HuH-7 (cell line): ENCODE measurements at places on chromosomes 1 and 21.
A peak's percentile ranks its signal among the peaks of the same experiment; 100 is the strongest.

DNA sequence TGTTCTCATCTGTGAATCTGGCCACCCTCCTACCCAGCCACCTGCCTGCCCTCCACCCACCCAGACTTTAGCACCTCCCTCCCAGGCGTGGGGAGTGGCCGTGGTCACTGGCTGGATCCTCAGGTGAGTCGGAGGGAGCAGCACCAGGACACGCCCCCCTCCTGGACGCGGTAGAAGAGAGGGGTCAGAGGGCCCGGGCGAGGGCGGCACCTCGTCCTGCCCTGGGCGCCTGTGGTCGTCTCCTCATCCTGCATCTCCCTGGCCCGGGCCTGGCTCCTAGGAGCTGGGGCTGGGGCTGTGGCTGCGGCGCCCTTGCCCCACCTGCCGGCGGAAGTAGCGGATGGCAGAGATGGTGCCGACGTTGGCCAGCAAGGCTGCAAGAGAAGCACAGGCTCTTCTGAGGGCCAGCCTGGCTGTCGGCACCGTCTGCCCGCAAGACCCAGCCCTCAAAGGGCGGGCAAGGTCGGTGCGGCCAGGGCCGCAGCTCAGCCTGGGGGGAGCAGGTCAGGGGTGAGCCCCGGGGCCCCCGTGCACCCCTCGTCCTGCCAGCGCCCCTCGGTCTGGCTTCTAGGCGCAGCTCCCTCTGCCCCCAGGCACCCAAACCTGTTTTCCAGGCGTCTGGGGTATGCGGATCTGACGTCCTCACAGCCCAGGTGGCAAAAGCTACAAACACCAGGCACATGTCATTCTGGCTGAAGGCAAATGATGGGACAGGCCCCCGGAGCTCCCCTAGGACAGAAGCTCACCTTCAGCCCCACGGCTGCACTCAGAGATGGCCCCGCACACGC lies 5.8 kb downstream of the PERM1 start:
- DNase-seq = peak; percentile 91

GRCh38 chr1:9505143-9505542 lies 34.1 kb upstream of the SLC25A33 start:
- no peak for DNase-seq

DNA sequence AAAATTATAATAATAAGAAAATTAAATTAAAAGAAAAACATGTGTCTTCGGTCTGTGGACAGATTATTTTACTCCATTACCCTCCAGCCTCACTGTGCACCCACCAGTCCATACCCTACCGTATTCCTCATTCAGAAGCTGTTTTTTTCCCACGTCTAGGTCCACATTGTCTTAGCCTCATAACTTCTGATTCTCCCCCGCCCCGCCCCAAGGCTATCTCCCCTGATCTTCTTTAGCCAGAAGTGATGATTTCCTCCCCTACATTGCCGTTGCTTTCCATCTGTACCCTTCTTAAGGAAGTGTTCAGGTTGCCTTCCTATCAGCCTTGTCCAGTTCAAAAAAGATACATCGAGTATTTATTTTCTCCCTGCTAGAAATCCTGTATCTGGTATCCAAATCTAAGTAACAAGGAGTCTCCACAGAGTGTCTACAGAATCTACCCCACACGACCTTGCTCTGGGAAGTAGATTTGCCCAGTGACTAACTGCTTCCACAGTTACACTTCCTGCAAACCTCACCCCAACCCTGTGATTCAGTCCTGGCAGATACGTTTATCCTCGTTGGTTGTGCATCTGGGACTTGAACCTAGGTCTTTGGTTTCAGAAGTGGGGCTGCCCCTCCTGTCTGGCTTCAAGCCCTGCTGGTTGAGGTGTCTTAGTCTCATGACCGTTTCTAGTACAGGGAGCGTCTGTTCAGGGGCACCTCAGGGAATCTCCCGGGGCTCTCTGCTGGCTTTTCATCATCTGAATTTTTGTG lies 470.2 kb downstream of the CAMTA1 start:
- no peak for DNase-seq

DNA sequence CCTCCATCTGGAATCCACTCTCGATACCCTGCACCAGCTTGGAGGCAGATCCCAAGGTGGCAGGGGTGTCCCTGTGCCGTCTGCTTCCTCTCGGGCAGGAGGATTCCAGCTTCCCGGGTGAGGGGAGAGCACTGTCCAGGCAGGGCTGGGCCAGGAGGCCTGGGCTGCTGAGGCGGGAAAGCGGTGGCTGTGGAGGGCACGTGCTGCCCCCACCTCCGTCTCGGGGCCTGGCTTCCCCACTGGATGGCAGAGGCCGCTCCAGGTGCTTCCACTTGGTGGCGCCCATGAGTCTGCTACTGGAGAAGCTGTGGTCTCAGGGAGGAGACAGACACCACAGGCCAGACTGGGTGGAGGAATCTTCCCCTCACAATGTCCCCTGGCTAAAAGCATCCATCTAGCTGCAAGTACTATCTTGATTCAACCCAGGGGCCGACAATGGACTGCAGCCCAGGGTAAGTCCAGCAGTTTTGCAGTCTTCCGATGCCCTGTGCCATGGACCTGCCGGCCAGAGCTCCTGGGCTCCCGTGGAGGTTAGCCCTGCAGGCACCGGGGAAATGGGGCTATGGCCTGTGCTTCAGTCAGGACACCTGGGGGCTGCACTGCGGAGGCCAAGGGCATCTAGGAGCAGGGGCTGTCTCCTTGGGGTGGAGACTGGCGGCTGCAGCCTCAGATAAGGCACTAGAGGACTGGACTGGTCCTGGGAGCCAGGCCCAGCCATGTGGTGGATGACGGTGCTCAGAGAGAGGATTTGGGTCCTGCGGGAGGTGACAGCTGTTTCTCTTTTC lies 41.3 kb upstream of the EIF4G3 start:
- peak; percentile 77 for DNase-seq

DNA sequence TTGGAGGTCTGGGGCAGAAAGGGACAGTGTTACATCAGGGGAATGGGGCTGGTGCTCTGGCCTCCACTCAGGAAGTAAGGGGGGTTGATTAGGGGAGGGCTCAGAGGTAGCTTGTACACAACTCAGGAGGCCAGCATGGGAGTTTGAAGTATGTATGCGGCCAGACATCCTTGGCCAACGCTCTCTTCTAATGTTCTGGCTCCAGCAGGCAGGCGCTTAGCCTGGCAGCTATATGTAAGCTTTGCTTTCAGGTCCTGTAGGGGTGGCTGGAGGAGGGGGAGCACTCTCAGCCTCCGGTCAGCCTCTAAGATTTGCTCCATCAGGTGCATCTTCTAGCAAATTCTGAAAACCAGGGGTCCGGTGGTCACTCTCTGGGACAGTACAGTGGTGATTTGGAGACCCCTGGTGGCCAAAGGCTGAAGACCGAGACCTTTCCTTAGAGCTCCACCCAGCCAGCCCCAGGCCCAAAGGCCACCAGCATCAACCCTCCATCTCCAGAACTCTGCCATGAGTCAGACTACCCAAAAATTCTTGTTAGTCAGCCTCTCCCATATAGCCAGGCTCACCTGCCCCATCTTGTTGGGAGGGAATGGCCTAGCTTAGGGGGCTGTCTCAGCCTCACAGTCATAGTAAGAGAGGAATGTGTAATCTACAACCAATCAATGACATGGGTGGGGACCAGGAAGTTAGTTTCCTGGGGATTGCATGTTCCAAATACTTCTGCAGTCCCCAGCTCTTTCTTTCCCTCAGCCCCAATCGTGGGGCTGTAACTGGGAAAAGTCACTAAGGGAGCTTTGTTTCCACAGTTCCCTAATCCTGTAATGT lies 9.7 kb upstream of the COL8A2 start:
- DNase-seq = peak; percentile 79

GRCh38 chr1:155128755-155129473 lies 1.2 kb downstream of the EFNA1 start:
- DNase-seq = peak; percentile 49

GRCh38 chr1:155184835-155185782 lies 11.5 kb downstream of the TRIM46 start:
- DNase-seq = no peak

- no peak for DNase-seq
Measured at GRCh38 chr1:171217658-171218443, 30.4 kb upstream of the FMO1 start.

DNA sequence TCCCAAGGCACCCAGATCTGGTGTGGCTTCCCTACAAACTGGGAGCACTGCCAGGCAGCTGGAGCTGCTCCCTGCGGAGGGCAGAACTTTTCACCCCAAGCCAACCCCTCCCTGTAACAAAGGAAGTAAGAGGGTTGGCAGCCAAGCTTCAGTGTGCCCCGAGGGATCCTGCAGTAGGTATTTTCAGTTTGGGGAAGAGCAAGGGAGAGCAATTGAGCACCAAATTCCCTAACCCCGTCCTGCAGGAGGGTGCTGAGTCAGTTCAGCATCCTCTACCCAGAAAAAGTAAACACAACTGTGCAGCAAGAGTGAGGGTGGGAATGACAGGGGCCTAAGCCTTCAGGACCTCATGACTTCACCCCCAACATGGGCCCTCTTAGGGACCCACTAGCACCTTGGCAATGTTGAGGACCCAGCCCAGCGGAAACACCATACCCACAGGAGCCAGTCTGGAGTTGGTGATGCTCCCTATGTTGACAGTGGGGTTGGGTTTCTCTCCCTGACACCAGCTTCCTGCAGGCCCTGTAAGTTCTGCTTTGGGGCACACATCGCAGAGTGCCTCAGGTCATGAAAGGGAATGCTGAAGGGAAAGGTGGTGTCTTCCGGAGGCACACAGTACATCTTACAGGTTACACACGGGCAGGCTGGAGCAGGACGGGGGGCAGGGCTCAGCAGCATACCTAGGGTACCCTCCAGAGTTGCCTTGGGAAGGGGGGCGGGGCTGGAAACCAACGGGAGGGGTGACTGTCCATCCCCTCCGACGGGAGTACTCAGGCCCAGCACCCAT lies 14.8 kb downstream of the SH3BP5L start:
- no peak for DNase-seq

DNA sequence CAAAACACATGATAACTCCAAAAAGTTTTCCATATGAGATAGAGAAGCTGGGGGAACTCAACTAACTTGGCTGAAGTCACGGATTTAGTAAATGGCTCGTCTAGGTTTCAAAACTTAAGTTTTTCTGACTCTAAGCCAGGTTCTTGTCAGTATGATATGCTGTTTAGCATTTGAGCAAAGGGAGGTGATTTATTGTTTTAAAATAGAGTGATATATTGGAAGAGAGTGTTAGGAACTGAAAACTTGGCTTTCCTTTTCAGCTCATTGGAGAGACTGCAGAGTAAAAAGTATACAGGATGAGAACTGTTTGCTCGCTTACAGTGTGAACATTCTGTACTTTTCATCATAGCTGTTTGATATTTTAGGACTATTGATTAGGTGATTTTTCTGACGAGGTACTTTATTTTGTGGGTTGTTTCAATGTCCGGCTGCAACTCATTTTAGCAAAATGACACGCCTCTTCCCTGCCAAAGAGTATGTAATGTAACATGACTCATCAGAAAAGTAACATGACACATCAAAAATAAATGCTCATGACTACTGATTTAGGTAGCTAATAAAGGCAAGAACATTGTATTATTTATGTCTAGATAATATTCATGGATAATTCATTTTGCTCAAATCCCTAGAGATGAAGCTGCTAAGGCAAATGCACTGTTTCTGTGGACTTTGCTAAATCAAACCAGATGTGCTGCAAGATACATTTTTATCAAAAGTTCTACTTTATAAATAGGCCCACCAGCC lies 355.1 kb downstream of the GPATCH2 start:
- no peak for DNase-seq

- DNase-seq = no peak
Measured at GRCh38 chr1:109197158-109198042, 16.3 kb upstream of the SARS1 start.

DNA sequence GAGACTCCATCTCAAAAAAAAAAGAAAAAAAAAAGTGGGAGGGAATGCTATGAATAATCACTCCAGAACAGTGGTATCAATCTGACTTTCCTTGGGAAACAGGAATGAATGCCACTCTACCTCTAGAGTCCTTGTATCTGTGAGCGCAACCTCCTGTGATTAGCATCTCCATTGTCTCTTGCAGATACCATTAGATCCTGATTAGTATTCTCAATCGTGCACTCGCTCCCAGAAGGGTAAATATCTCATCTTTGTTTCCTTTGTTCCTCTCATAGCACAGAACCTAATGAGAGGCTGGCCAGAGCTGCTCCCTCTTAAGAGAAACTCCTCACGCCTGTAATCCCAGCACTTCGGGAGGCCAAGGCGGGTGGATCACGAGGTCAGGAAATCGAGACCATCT lies 184.4 kb upstream of the KCNK2 start:
- DNase-seq = no peak

- no peak for DNase-seq
Measured at GRCh38 chr1:167763525-167764220, 41.9 kb downstream of the MPZL1 start.

- no peak for DNase-seq
Measured at GRCh38 chr21:45578176-45578801, 36.0 kb upstream of the SLC19A1 start.

GRCh38 chr1:187390215-187390818 lies 561.6 kb downstream of the PLA2G4A start:
- no peak for DNase-seq

DNA sequence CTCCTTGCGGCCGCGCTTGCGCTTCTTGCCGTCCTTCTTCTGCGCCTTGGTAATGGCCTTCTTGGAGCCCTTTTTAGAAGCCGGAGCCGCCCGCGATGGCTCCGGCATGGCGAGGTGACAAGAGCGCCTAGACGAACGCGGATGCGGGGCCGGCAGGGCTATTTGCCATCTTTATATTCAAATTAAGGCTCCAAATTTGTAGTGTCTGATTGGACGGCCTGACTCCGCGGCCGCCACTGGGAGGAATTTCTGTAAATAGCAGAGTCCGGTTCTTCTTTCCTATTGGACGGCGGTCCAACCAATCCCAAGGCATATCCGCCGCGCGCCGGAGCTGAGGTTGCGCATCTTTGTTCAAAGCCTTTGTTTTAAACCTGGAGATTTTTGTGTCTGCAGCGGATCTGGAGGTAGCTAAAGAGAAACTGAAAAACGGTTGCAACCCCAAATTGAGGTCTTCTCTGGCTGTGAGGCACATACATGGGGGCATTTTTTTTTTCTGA lies 22.6 kb upstream of the RNF187 start:
- DNase-seq = no peak

- peak; percentile 65 for DNase-seq
Measured at GRCh38 chr1:16067127-16067768, 6.2 kb downstream of the FAM131C start.

DNA sequence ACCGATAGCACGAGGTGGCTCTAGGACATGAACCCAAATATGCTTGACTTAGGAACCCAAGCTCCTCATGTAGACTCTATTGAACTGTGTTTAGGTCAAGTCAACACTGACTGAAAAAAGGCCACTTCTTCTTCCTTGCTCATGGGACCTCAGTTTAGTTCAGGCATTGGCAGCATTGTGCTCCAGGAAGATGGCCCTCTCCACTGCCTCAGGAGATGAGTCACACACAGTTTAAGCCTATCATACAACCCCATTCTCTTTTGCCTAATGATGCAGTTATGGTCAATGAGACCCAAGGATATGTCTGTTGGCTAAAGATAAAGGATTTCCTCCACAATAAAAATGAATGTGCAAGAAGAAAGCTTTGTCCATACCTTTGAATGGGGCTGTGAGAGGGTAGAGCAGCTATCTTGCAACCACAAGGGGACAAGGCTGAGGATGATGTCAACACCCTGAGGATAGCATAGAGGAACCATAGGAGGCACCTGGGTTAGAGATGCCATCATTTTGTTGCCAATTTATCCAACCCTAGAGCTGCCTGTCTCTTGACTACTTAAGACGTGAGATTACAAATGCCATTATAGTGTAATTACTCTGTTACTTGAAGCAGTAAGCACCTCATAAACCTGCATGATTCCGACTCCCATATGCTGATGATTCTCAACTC lies 3.0 kb upstream of the TRIM63 start:
- no peak for DNase-seq

GRCh38 chr1:106924360-106924759 lies 132.1 kb upstream of the PRMT6 start:
- DNase-seq = no peak
